Smooth muscle cell of the brain vasculature (primary cell): ENCODE measurements at places on chromosomes 3 and 15.
A peak's percentile ranks its signal among the peaks of the same experiment; 100 is the strongest.

GRCh38 chr15:28246605-28247004 is 75.4 kb downstream of the HERC2 start:
- DNase-seq, result no peak

DNA sequence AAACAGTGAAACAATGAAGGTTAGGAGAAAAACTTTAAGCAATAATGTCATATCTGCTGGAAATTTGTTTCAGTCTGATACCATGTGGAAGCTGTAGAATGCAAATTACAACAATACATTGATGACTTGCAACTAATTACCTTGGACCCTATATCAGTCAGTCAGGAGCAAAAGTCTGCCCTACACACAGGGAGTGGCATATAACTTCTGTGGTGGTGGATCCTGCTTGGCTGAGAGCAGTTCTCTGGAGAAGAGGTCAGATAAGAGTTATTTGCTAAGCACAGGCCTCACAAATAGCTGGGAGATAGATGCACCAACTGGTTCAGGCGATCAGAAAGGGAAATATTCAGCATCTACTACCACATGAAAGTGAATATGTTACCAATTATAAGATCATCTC is 1364.6 kb upstream of the EPHA6 start:
- DNase-seq, result no peak

DNA sequence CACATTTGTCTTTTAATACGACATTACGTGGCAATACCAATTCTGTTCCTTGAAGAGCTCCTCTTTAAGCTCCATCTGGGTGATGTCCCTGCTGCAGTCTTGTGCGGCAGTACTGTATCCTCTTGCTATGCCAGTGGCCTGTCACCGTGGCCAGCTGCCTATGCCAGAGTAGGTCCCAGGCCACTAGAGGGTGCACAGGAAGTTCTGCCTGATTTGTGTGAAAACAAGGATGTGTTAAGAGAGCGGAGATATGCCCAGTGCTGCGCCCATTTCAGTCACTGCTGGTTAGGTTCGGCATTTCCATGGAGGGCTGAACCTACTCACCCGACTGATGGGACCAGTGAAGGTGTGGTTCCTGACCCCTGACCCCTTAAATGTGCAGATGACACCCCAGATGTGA is 25.2 kb downstream of the NIPA1 start:
- DNase-seq, result no peak

DNA sequence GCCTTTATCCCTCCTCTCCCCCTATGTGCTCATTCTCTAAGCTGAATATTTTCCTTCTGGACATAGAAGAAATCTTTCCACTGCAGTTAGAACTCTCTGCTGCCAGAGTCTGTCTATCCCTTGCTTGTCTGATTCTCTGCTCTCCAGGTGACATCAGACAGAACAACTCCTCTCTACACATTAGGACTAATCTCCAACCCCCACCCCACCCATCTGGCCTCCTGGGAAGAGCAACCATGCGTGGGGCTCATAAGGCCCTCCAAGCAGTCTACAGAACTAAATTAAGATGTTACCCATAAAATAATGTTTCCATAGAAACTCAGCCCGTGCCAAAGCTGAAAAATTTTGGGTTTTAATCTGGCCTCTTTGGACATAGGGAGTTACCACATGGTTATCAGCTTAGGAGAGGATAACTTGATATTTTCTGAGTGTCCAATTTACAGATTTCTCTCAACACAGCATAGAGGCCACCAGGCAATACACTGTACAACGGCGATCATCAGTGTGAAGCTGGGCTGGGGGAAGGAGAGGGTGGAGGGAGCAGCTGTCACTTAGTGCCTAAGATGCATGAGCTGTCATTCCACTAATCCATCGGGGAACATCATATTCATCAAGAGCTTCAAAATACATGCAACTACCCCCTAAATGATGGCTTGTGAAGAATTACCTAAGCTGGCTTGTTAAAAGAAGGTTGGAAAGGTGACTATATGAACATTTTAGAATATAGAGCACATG is 199.4 kb downstream of the CLSTN2 start:
- DNase-seq, result no peak

DNA sequence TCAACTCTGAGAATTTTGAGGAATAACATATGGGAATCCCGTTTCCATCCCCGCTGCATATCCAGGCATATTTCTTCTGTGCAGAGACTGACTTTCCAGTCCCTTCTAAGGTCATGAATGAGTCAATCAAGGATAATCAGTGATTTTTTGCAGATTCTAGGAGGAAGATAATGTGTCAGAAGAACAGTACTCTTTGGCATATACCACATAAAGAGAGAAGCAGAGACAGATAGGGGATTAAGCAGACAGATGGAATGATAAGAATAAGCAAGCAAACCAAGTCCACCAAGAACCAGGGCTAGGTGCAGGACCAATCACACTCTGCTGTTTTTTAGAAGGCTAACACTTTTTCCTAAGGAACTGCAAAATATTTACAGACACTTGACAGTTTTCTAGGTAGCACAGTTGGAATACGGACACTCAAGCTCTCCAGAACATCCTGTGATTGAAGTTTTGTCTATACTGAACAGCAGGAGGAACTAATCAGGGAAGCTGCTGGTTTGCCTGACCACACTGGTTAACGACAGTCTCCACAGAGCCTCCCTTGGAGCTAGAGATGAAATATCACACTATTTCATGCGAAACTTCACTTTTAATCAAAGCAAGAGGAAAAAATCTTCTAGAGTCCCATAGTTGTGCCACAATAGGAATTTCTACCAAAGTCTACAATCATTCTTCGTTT is 450.0 kb upstream of the KCNMB2 start:
- no peak for DNase-seq

DNA sequence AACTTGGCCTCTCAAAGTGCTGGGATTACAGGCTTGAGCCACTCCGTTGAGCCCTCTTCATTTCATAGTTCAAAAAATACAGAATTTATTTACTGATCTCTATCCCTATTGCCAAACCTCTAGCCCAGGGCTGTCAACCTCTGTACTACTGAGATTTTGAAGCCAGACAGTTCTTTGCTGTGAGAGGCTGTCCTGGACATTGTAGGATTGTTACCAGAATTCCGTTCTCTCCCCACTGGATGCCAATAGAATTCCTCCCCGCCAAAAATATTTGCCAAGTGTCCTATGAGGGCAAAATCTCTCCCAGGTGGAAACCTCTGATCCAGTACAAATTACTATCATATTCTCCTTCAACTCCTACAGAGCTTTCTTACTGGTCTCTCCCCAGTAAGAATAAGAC is 29.6 kb upstream of the ADAMTS9 start:
- DNase-seq, result no peak

- no peak for DNase-seq
Measured at GRCh38 chr3:186267758-186268157, 94.3 kb downstream of the DGKG start.

GRCh38 chr3:141412936-141413354 is 44.6 kb downstream of the ZBTB38 start:
- DNase-seq, result no peak

DNA sequence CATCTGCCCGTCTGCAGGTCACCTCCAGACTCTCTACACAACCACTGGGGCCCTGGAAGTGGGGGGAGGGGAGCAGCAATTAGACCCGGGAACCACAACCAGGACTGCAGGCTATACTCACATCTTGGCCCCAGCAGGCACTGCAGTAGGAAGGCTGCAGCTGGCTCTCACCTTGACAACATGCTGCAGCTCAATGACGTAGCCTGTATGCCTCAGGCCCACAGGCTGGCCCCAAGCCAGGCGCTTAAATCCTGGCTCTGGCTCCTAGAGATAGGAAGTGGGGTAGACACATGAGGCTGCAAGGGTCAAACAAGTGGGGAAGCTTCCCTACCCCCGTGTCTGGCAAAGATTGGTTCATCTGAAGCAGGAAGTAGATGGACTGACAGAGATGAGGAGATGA is 4.6 kb upstream of the QRICH1 start:
- no peak for DNase-seq

GRCh38 chr3:140147965-140148490 is 213.0 kb downstream of the CLSTN2 start:
- no peak for DNase-seq

DNA sequence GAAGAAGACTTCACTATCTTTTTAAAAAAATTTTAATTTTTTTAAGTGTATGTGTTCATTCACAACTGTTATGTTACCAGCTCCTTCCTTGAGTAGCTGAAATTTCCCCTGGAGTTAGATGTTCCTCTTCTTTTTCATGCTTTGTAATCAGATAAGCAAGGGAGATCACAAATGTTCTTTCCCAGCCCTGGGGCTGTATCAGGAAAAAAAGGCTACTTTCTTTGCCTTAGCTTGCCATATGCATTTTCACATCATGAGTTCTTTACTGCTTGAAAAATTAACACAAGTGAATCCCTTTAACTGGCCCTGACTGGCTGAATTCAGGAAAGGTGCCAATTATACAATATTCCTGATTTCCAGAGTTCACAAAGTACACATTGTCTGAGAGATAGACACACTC is 353.2 kb upstream of the ATP11B start:
- no peak for DNase-seq

DNA sequence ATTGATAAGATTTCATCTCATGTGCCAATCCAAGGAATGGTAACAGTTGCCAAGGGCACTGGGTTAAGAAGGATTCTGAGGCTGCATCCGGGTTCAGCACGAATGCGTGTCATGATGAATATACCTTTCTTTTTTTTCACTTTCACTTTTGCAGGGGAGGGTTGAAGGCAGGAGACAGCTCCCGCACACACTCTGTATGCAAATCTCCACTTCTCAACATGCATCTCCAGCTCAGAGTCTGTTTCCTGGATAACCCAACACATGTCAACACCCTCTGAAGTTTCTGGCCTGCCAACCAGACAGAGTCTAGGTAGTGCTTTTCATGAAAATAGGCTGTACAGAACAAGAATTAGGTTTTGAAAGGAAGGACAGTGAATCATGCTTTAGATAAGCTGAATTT is 21.6 kb downstream of the B4GALT4 start:
- DNase-seq, result no peak

DNA sequence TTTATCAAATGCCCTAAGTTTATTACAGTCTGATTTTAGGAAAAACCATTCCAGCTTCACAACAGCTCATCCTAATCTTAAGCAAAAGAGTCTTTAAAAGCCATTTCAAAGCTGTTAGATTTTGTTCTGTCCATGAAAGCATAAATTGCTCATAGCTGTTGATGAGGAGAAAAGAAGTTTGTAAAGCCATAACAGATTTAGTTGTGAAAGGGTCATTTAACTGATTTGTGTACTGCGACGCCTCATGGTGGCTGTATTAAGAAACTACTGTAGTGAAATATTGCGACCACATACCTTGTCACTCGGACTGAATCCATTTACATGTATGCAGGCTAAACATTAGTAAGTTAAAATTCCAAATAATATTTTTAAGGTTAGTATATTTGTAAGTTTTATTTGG is 20.9 kb downstream of the BBX start:
- no peak for DNase-seq

GRCh38 chr15:67019884-67020520 is 45.4 kb upstream of the SMAD3 start:
- DNase-seq, result no peak

DNA sequence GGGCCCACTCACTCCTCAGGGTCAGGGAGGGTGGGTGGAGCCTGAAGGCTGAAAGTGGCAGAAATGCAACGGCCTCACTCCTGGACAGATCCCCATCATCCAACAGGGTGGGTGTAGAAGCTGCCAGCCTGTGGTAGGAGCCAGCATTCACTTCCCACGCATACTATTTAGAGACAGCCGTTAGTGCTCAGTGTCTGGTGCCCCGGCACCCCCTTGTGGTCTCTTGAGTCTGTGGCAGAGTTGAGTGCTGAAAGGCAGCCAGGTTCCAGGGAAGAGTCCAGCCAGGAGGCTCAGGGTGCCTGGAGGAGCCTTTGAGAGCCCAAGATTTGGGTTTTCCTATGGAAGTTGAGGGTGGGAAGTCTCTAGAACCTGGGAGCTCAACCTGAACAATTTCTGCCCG is 2.1 kb upstream of the GNAT1 start:
- no peak for DNase-seq

GRCh38 chr3:61357902-61358301 is 106.7 kb upstream of the FHIT start:
- DNase-seq, result no peak

DNA sequence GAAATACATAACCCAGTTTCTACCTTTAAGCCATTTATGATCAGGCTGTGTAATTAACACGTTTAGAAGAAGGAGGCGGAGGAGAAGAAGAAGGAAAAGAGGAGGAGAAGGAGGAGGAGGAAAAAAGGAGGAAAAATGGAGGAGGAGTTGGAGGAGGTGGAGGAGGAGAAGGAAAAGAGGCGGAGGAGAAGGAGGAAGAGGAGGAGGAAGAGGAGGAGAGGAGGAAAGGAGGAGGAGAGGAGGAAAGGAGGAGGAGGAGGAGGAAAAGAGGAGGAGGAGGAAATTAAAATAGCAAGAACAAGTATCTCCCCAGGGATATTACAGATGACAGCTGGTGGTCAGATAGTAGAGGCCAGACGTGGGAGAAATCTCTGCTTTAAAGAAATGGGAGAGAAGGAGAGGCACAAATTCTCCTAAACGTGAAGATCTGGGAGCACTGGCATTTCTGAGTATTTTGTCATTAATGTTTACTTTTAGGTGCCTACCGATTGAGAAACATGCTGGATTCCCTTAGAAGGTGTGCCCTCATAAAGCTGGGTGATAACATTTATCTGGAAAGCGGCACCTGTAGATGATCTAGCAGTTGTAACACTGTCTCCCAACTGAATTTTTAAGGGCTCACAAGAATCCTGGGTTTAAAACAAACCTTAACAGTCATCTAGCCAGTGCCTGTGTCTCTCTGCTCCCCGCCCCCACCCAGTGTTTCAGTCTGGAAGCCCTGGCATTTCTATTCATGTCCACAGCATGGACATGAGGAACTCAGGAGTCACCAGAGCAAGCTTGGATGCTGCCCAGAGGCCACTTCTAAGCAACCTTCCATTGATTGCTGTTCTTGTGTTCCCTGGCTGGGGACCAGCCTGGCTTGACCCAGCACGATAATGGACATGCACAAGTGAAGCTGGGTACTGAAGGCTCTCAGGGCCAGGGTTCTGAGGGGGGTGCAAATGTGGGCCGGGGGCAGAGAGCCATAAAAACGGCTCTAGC is 75.2 kb downstream of the CHRNA7 start:
- DNase-seq, result no peak

- DNase-seq, result no peak
Measured at GRCh38 chr3:179200790-179201189, 50.1 kb downstream of the KCNMB3 start.

- DNase-seq, result no peak
Measured at GRCh38 chr3:67335813-67336212, 318.6 kb downstream of the SUCLG2 start.

- DNase-seq, result no peak
Measured at GRCh38 chr15:67775250-67775649, 50.1 kb upstream of the SKOR1 start.

- peak; percentile 65 for DNase-seq
Measured at GRCh38 chr3:17730318-17730967, 12.0 kb downstream of the TBC1D5 start.
